Thoracic aorta (tissue), 2 donors: ENCODE measurements at places on chromosomes 5 and 9. TPM values are rescaled to one million over a fixed set of nuclear protein-coding genes. Genes with fewer than 3 reads are reported as not detected.

GRCh38 chr5:159100782-159101646 is 1.3 kb upstream of the EBF1 start:
- peak overlapping the region; percentile 89 for H3K27ac ChIP-seq
- H3K36me3 ChIP-seq = no peaks in the 10 kb centered on the region
- DNase-seq = no peak
- H3K4me3 ChIP-seq = peak overlapping the region; percentile 73

DNA sequence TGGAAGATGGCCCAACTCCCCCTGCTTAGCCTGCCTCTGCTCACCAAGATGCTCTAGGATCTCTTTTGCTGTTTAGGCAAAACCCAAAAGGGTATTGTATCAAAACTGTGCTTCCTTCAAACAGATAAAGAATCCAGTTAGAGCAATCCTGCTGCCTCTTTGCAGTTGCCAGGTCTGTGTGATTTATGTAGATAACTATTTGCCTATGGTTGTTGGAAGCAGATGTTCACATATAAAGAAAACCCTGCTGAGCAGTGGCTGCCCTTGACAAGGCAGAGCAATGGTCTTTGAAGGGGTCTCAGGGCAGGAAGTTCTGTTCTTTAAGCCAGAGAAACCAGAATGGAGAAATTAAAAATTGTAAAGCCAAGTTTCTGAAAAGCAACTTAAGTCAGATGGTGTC is 68.6 kb downstream of the LRRC70 start:
- no peaks in the 10 kb centered on the region for H3K36me3 ChIP-seq
- H3K4me1 ChIP-seq = no peaks in the 10 kb centered on the region
- no peak for DNase-seq
- no peaks in the 10 kb centered on the region for H3K27me3 ChIP-seq
- H3K27ac ChIP-seq = no peak overlapping the region
- no peak overlapping the region for H3K4me3 ChIP-seq

DNA sequence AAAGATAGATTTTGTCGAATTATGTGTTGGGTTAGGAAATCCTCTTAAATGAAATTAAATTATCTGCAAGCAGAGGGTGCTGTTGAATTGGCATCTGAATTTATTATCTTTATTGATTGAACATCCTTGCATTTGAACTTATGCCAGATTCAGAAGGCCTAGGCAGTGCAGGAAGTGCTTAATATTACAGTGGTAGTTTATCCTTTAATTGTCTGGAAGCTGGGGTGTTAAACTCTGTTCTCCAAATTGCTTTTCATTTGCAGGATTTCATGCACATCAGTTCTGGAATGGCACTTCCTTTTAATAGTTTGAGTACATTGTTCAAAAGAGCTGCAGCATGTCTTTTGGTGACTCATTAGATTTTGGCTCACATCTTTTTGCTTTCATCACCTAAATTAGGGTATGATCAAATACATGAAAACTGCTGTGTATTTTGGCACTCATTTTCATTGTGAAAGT is 186.3 kb downstream of the KDM4C start:
- H3K27me3 ChIP-seq = no peaks in the 10 kb centered on the region
- peaks cover 14% of the 10 kb centered on the region for H3K4me1 ChIP-seq
- H3K27ac ChIP-seq = no peak overlapping the region
- no peaks in the 10 kb centered on the region for H3K36me3 ChIP-seq
- no peak for DNase-seq

The GABRA6 gene
- not detected for total RNA-seq

GRCh38 chr5:154840435-154841272 is 9.7 kb downstream of the FAXDC2 start:
- H3K4me1 ChIP-seq = peaks cover 3% of the 10 kb centered on the region
- no peak overlapping the region for H3K4me3 ChIP-seq
- no peak overlapping the region for H3K27ac ChIP-seq
- H3K27me3 ChIP-seq = no peaks in the 10 kb centered on the region

DNA sequence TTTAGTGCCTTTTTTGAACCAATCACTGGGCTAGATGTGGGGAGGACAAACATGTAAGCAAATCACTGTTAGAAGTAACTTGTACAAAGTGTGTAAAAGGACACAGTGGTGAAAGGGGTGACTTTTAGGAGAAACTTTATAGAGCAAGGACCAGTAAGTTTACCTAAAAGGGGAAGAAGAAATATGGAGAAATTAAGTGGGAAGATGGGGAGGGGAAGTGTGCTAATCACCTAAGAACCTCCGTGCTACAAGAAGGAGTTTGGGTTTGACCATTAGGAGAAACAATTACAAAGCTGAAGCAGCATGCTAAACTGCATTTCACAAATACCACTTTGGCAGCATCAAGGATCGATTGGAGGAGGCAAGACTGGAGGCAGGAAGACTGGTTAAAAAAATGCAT is 17.3 kb downstream of the ITGA1 start:
- no peak for DNase-seq
- H3K36me3 ChIP-seq = no peaks in the 10 kb centered on the region
- H3K4me3 ChIP-seq = peak overlapping the region; percentile 1
- H3K27ac ChIP-seq = peak overlapping the region; percentile 53
- H3K27me3 ChIP-seq = no peaks in the 10 kb centered on the region

The UNC13B gene
- 47.4 TPM for total RNA-seq

The TLX3 gene
- not detected for total RNA-seq

- no peak overlapping the region for H3K27ac ChIP-seq
- no peak for DNase-seq
- peaks cover 20% of the 10 kb centered on the region for H3K4me1 ChIP-seq
- H3K4me3 ChIP-seq = no peak overlapping the region
These were observed 43.2 kb upstream of the ANKRD33B start for GRCh38 chr5:10520706-10521105.

GRCh38 chr5:88190106-88190834 is 78.4 kb downstream of the TMEM161B start:
- DNase-seq = no peak
- H3K4me3 ChIP-seq = no peak overlapping the region
- no peaks in the 10 kb centered on the region for H3K27me3 ChIP-seq
- no peak overlapping the region for H3K27ac ChIP-seq
- no peaks in the 10 kb centered on the region for H3K36me3 ChIP-seq

DNA sequence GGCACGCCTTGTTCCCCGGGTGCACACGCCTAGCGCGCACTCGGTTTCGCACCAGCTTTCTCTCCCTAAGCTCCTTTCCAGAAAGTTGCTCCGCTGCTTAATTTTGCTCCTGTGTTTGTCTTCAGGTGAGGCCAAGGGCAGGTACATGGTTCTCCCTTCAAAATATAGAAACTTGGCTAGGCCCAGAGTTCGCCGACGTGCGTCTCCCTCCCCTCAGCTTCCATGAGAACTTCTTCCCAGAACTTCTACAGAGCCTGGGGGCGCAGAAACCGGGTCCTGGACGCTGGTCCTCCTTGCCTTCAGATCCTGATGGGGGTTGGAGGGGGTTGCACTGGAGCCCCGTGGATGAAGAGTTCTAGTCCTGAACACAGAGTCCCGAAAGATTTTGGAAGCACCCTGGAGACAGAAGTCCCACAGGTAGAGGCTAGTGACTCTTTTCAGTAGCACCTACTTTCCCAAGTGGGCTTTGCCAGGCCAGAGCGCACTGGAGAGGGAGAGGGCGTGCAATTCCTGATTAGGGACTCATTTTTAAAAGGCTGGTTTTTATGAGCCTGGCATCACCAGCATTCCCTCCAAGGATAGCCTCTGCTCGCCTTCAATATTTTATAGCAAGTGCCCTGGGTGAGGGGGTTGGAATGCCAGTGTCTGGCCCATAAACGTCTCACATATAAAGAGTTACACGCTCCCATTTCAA is 128.4 kb downstream of the TMEM174 start:
- H3K4me3 ChIP-seq = no peak overlapping the region
- no peak overlapping the region for H3K27ac ChIP-seq
- peaks cover 7% of the 10 kb centered on the region for H3K4me1 ChIP-seq
- peaks cover 18% of the 10 kb centered on the region for H3K27me3 ChIP-seq

DNA sequence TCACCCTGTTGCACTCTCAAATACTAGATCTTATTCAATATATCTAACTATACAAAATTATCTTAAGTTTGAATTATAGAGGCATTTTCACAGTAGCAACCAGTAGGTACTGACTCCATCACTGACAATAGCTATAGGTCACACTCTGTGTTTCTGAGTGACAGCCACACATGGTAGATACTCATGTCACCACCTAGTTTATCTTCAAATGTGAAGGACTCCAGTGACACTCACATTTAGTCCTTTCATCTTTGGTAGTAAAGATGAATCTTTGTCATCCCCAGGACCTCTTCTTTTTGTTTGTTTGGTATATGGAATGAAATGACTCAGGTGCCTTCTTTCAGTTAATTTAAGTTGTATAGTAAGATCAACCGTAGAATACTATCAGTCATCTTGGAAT is 102.5 kb upstream of the DHFR start:
- H3K27me3 ChIP-seq = no peaks in the 10 kb centered on the region
- H3K4me3 ChIP-seq = no peak overlapping the region
- H3K4me1 ChIP-seq = no peaks in the 10 kb centered on the region
- H3K27ac ChIP-seq = no peak overlapping the region

The TAF11L11 gene
- total RNA-seq = not detected

DNA sequence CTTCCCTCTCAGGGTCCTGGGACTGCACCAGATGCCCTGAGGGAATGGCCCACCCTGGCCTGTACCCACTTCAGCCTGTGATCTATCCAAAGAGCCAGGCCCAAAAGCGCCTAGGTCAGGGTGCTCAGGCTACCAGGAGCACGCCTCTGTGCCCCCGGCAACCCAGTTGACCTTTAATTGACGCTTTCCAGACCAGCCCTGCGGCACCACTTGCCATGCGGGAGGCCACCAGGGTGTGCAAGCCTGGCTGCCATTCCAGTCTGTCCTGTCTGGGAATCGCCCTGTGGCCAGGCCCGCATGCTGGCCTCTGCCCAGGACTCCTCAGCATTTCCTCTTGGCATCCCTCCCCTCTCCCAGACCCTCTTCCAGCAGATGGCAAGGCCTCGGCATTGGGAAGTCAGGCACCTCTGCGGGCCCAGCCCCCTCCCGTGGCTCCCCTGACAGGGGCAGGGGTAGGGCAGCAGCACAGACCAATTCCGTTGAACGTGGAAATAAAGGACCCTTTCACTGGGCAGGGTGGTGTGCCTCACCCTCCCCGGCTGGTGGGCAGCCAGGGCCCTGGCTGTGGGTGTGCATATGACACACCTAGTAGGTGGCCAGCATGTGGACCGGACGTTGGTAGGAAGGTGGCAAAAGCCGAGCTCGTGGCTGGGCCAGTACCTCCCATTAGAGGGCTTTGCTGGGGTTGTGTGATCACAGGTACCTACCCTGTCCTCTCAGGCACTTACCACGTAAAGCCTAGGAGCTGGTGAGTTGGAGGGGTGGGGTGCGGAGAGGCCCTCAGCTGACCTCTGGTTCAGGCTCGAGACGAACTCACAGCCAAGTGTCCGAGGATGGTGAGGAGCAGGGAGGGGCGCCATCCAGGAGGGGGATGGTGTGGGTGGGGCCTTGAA is 3.5 kb upstream of the AIF1L start:
- no peaks in the 10 kb centered on the region for H3K27me3 ChIP-seq
- no peaks in the 10 kb centered on the region for H3K36me3 ChIP-seq
- H3K4me3 ChIP-seq = no peak overlapping the region
- no peak for DNase-seq
- H3K27ac ChIP-seq = no peak overlapping the region

DNA sequence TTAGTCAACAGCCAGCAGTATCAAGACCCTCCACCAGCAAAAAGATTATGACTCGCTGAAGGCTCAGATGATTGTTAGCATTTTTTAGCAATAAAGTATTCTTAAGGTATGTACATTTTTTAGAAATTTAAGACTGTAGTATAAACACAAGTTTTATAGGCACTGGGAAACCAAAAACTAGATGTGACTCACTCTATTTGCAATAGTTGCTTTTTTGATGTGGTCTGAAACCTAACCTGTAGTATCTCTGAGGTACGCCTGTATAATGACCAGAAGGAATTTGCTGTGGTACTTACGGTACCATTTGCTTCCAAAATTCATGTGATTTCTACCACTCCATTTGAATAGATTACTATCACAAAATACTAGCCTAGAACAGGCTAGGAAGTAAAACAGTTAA is 60.8 kb downstream of the WDR41 start:
- H3K4me3 ChIP-seq = no peak overlapping the region
- no peaks in the 10 kb centered on the region for H3K27me3 ChIP-seq
- H3K36me3 ChIP-seq = peaks cover 15% of the 10 kb centered on the region
- no peak for DNase-seq
